ENCODE measurements at places on chromosomes 11 and 22. TPM values are rescaled to one million over a fixed set of nuclear protein-coding genes. Genes with fewer than 3 reads are reported as not detected.

CCDC73 gene
- not detected for total RNA-seq

PNPLA3 gene
- not detected for total RNA-seq

GRCh38 chr11:134376150-134376921 lies 35.7 kb downstream of the B3GAT1 start:
- no peak for DNase-seq

GRCh38 chr11:130533113-130533798 lies 84.8 kb downstream of the ADAMTS15 start:
- no peak for DNase-seq

- no peak for DNase-seq
Measured at GRCh38 chr11:61699737-61700160, 19.6 kb downstream of the DAGLA start.

DNA sequence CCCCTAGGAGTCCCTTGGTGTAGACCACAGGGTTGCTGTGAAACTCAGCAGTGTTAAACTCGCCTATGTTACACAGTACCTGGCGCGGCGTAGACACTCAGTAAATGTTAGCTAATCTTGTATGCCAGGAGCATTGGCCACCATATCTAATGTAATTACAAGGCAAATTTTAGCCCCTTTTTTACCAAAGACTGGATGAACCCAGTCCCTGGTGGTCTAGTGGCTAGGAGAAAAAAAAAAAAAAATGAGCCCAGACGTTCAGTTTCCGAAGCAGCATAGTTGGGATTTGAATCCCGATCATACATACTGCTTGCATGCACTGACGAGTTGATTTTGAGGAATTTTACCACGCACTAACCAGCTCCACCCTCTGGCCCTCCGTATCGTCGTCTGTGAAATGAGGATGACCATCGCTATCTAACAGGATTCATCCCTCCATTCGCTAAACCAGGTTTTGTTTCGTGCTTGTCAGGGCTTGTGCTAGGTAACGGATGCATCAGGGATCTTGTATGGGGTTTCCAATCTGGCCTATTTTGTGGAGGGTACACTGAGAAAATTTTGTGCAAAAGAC lies 688 bp downstream of the PTS start:
- no peak for DNase-seq

DNA sequence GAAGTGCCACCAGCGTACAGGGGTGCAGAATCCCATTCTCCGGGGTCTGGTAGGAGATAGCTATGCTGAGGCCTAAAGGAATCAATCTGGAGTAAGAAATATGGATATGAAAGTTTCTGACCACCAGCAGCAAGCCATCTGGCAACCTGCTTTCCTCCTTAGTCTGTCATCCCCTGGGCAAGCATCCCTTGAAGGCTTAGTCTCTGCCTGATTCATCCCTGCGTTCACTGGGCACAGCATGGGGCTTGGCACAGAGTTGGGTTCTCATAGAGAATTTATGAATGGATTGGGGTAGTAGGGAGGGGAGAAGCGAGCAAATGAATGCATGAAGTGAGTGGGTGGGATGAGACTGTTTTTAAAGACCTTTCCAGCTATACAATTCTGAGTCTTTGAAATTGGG lies 85.8 kb upstream of the NARS2 start:
- no peak for DNase-seq

GRCh38 chr11:35077709-35078469 lies 61.1 kb upstream of the CD44 start:
- DNase-seq: peak; percentile 38

- DNase-seq: no peak
Measured at GRCh38 chr11:27635567-27636037, 64.7 kb downstream of the BDNF start.

GRCh38 chr22:36831717-36832116 lies 14.9 kb upstream of the PVALB start:
- no peak for DNase-seq

DNA sequence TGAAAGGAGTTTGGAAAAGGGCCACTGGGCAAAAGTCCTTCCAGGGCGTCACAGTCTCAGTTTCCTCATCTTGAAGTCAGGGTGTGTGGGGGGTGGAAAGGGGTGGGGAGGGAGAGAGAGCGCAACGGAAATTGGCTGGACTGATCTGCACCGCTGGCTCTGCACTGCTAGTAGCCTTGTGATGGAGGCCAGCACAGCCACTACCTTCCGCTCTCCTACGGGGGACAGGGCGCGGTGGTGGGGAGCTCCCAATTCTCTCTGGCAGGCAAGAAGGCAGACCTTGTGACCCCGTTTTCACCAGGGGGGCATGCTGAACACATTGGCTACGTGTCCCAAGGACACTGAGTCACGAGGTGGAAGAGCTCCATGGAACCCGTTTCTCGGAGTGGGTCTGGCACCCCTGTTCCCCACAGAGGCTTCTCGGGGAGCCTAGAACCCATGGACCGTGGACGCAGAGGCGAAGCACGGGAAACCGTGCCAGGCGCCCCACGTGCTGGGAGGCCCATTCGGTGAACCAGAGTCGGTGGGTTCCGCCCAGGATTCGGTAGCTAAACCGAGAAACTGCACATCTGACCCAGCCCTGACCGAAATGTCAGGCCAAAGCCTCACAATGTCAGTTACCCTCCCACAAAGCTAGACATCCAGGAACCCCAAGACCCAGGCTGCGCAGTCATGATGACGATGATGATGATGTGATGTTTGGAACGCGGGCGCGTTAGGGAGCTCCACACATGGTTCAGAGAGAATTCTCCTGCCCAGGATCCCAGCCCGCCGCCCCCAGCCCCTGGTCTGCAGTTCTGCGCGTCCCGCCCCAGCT lies 28.3 kb upstream of the WNT11 start:
- DNase-seq: peak; percentile 47

DNA sequence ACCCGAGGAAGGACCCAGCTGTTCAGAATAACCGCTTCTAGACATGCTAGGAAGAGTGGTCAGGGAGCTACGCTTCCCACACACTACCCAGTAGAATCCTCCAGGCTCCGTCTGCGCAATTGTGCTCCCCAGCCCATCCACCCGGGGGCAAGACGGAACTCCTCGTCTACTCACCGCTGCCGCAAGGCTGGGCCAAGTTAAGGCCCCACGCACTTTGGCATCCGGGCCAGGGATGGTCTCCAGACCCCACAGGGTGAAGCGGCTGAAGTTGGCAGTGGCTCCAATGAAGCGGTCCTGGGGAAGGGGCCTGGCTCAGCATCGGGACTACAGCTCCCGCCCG lies 757 bp downstream of the RNASEH2C start:
- peak; percentile 38 for DNase-seq

DNA sequence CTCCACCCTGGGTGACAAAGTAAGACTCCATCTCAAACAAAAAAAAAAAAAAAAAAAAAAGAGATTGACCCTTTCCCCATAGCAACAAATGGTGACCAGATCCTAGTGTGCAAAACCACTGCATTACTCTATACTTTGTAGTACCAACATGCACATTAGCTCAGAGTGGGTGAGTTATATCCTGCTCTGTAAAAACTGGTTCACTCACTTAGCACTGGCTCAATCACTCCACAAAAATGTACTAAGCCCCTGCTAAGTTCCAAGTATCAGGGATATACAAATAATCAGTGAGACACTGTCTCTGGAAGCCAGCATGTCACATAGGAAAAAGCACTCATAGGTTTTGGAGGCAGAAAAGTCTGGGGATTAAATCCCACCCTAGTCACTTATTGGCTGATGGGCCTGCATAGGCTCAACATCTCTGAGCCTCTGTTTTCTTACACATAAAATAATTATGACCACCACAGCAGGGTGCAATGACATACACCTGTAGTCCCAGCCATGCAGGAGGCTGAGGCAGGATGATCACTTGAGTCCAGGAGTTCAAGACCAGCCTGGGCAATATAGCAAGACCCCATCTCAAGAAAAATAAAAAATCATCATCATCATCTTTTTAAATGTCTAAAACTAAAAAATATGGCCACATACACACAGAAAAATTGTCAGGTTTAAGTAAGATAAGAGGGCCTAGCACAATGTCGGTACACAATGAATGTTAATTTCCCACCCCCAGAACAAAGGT lies 11.9 kb downstream of the FAM168A start:
- DNase-seq: no peak

DNA sequence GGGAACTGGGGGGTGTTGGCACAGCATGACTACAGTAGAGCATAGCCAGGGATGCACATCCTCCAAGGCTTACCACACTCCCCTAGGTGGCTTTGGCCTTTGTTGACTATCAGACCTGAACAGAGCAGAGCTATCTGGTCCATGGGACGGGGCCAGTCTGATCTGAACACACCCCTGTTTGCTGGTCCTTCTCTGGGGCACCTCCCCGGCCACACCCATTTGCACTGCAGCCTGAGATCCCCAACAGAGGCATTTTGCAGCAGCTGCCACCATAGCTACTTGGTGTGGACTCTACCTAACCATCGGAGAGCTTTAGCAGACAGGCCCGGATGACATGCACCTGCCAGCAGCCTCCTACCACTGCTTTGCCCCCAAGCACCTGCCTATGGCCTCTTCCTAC lies 75.8 kb upstream of the NOX4 start:
- no peak for DNase-seq

DNA sequence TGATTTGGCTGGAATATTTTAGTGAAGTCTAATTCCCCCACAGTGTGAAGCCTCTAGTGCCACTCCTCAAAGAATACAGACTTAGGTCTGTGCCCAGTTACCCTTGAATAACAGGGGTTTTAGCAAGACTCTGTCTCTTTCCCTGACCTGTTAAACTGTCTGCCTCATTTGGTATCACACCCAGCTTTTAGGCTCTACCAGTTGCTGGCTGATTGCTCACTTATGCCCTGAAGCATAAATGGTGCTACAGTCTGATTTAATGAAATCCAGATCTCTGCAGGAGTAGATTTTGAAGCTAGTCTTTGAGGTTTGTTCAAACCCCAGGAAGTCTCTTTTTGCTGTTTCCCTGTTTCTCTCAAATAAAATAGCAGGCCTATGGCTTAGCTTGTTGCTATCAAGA lies 45.2 kb upstream of the LIPT2 start:
- DNase-seq: no peak

DNA sequence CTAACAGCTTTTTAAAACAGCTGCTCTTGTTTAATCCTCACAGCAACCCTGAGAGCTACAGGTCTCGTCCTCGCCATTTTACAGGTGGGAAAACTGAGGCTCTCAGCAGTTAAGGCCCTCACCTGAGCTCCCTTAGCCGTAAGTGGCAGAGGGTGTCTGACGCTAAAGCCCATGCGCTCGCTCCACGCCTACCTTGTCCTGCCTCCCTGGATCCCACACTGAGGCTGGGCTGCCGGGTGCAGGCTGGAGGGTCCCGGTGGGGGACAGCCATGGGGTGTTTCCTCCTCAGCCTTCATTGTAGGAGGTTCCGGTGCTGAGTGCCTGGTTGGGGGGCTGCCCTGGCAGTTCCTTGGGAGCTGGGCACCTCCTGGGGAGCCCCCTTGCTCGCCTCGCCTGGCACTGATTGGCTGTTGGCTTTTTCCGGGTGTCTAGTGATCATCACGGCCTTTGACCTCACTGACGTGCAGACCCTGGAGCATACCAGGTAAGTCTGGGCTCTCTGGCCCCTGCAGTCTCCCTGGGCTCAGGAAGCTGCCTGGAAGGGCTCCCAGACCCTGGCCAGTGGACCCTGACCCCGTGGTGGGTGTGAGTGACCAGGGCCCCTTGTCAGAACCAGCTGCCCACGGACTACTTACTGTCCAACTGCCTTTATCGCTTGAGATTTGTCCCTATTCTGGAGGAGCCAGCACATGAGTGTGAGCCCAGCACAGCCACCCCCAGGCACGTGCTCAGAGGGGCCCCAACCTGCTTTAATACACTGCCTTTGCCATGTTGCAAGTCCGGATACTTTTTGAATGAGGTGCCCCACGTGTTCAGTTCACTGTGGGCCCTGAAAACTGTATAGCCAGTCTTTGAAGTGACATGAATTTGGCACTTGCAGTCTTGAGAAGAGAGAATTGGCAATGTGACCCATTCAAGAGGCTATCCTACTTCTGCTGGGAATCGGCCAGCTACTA lies 12.6 kb downstream of the RAB36 start:
- no peak for DNase-seq

GRCh38 chr22:20312396-20313191 lies 7.3 kb downstream of the DGCR6L start:
- DNase-seq: no peak

- DNase-seq: peak; percentile 45
Measured at GRCh38 chr22:36887162-36887561, 26.3 kb upstream of the CSF2RB start.

Measured in natural killer cell (primary cell).